ENCODE measurements at places on chromosomes 3 and 15.

DNA sequence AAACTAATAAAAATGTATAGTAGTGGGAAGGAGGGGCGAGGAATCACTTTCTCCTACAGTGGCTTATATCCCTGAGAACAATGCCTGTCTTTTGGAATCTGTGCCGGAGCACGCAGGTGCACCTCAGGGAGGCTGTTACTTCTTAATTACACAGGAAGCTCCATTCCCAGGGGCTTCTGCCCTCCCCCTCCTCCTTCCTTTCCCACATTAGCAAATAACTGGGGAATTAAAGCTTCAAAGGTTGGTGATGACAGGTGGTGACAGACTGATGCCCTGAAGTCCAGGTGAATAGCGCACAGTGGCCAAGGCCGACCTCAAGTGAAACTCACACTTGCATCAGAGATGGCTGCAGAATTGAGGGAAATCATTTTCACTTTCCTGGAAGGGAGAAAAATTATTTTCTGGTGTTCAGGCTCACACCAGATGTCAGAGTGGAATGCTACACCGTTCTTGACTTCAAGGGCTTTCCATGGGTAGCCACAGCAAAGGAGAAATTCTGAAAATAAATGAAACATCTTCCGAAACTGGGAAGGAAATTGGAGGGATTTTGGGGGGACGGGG lies 3.7 kb downstream of the GRAMD2A start:
- DNase-seq = no peak

GRCh38 chr3:148827585-148827984 lies at the start of gene CPB1:
Gene CPB1, plus strand, starts transcription at chr3:148827811. Its CDS starts 13 bp downstream, at chr3:148827824.
- DNase-seq = no peak

GRCh38 chr15:91879158-91879557 lies 25.6 kb downstream of the SLCO3A1 start:
- no peak for DNase-seq

- no peak for DNase-seq
Observed at GRCh38 chr3:127914584-127914983, 448 bp upstream of the KBTBD12 start.

GRCh38 chr3:39428745-39429201 lies 22.3 kb downstream of the RPSA start:
- DNase-seq = no peak

DNA sequence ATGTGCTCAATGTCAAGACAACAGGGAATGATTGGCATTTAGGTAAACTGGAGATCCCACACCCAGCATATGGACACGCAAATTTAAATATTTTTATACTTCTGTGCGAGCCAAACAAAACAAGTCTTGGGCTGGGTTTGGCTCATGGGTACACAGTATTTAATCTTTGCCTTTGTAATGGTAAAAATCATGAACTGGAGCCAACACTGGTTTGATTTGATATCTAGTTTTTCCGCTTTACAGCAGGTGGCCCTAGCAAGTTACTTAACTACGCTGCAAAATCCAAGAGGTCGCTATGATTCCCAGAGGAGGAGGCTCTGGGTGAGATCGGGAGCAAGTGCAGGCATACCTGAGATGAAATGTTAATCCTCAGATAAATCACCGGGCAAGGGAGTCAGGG lies 207.9 kb upstream of the SATB1 start:
- DNase-seq = no peak

DNA sequence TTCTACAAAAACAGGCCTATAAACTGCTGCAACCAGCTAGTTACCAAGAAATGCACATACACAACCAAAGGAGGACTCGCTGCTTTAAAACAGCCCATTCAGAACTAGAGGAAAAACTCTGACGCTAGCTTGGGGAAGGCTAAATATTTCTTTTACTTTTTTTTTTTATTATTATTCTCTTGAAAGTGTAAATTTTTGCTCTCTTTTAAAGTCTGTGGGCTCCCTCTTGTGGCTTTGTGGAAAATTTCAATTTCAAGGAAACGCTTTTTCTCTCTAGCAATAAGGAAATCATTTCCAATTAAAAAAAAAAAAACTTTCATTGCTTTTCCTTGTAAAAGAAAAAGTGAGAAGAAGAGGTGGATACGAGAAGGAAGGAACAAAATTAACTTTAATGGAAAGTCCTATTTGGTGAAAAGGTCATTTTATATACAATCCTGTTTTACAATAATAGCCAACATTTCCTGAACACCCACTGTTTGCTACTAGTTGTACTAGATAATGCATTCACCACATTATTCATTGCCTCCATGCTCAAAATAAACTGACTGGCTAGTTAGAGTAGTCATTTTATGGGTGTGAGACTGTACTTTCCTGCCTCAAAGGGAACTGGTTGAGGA lies 51.2 kb upstream of the SAMMSON start:
- no peak for DNase-seq

DNA sequence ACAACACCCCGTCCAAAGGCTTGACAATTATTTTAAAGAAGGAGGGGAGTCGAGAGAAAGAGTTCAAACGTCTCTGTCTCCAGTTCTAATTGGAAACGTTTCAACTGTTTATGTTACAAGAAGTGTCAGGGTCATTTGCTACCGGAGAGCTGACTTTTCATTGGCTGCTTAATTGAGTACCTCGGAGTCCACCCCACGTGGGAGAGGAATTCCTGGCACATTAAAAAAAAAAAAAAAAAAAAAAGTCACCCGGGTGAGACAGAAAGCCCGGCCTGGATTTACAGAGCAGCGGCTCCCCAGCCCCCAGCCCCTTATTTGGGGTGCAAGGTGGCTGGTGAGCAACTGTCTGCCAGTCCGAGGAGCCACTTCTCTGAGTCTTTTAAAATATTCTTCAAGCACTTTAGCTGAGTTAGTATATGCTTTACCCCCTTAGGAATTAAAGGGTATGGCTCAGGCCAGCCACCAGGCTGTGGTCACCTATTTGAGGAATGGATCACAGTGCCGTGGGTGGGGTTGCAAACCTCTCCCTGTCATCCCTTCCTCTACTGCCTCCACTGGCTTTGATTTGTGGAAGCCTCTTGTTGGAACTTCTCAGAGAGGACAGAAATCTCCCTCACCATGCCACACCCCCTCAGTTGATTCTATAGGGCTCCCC lies 3.9 kb upstream of the TLE3 start:
- DNase-seq = no peak

Measured in activated T-cell treated with anti-CD3 and anti-CD28 coated beads for 24 hours (primary cell).